Activated B cell treated with CpG ODN at 0.5 μM for 24 hours (primary cell): ENCODE measurements at places on chromosomes 7 and 10.
A peak's percentile ranks its signal among the peaks of the same experiment; 100 is the strongest.

GRCh38 chr10:72316748-72317435, 37.8 kb downstream of the DNAJB12 start:
- no peak for DNase-seq

- DNase-seq = no peak
Measured at GRCh38 chr7:94400643-94401427, 6.1 kb downstream of the COL1A2 start.

DNA sequence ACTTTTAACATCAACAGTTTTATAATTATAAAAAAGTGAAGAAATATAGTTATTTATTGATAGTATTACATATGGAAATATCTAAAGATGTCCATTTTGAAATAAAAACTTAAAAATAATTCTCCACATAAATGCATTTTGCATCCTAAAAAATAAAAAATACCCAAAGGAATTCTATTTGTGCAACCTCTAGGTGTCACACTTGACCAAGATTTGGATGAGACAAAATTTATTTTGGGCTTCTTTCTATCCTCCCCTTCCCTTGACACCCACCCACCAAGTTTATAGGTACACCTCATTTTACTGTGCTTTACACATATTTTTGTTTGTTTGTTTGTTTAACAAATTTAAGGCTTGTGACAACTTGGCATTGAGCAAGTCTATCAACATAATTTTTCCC, 3.3 kb upstream of the THSD7A start:
- no peak for DNase-seq

GRCh38 chr10:49743464-49744075, 18.6 kb downstream of the OGDHL start:
- DNase-seq = no peak

GRCh38 chr7:69638674-69639073, 40.4 kb downstream of the AUTS2 start:
- DNase-seq = no peak

DNA sequence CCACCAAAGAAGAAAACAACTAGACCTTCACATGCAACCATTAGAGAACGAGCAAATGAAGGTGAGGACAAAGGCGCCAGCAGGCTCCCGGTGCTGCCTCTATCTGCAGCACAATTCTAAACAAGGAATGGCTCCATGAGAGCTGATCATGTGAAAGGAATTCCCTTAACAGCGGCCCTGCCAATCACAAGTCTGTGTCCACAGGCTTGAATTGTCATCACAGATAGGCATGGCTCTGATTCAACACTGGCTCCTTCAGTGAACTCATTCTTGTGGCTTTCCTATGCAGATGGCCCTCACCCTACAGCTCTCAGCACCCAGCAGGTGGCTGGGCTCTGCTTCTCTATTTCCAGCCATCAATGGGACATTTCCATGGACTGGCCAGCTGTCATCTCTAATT, 36.2 kb downstream of the LAMB1 start:
- DNase-seq = no peak

GRCh38 chr10:132107949-132108877, 42.5 kb downstream of the JAKMIP3 start:
- no peak for DNase-seq

DNA sequence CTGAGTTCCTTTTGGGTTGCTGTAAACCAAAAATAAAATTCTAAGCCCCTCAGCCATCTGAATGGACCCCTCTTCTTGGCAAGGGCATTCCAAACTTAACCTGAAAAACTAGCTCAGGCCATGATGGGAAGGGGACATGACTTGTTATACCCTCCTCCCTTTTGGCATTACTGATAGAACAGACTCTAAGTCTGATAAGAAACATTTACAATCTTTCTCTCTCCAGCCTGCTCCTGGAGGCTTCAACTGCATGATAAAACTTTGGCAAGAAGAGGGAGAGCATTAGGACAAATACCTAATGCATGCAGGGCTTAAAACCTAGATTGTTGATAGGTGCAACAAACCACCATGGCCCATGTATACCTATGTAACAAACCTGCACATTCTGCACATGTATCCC, 40.9 kb upstream of the ATOH7 start:
- DNase-seq = no peak

DNA sequence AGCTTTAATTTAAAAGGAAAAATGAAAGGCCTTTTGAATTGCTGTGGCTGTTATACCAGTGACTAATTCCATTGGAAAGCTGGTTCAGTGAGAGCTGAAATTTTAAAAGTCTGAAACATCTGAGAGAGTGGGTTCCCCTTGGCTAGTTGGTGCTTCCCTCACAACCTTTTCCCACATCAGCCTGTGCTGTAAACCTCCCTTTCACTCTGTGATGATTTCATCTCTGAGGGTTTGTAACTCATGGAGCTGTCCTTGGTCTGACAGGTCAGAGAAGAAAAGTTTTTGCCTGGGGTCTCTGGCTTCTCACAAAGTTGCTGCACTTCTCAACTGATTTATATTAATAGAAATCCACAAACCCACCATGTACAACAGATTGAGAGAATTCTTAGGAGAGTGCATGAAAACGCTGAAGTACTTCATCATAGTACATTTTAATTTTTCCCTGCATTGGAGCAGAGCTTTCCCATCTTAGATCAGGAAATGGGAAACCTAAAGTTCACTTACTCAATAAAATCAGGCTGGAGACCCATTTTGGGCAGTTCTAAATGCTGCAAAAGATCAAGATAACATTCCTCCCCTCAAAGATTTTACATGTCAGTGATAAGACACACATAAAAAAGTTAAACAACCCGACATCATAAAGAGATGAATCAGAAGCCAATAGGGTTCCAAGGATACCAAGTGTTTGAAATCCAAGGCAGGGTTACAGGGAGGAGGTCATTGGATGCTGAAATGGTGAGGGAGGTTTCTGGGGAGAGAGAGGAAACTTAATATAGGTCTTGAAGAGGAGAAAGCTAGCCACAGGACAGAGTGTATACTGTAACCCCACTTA, 157.0 kb upstream of the MKLN1 start:
- no peak for DNase-seq

DNA sequence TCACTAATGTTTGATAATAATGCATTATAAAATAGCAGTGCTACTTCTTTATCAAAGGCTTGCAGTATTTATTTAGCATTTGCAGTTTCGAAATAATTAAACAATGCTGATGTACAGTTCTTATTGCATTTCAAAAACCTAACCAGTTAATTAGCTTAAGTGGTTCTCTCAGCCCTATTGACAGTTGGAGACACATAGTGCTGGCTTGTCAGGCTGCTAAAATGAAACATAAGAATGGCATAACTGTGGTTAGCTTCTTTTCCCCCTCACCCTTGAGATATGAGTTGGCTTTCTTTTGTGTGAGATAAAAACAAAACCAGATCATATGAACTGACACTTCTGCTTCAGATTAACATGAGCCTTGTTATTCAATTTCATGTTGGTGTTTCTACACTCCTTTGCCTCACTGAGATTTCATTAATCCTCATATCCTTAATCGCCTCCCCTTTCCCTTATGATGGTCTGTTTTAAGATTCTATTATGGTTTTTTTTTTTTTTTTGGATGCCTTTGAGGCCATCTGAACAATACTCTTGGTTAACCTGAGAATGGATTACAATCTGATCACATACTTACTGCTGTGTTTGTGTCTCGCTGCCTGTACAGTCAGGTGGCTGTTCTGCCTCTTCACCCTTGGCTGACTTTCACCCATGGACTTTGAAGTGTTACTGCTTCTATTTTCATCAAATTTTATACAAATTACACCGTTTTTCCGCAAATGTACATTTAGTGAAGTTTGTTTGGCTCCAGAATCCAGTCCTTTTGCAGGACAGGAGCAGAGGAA, 108.0 kb downstream of the SDK1 start:
- no peak for DNase-seq

DNA sequence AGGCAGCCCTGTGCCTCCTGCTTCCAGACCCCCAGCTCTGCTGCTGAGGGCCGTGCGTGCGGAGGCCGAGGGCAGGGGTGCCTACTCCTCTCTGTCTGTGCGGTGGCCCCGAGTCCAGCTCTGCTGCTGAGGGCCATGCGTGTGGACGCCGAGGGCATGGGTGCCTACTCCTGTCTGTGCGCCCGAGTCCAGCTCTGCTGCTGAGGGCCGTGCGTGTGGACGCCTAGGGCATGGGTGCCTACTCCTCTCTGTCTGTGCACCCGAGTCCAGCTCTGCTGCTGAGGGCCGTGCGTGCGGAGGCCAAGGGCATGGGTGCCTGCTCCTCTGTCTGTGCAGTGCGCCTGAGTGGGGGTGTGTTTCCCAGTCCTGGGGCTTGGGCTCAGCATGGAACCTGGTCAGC, 142.7 kb downstream of the ZMYND11 start:
- no peak for DNase-seq

- DNase-seq = no peak
Measured at GRCh38 chr10:100750291-100751210, 5.2 kb downstream of the PAX2 start.

GRCh38 chr10:1043532-1043995, 5.4 kb downstream of the IDI1 start:
- DNase-seq = peak; percentile 25

DNA sequence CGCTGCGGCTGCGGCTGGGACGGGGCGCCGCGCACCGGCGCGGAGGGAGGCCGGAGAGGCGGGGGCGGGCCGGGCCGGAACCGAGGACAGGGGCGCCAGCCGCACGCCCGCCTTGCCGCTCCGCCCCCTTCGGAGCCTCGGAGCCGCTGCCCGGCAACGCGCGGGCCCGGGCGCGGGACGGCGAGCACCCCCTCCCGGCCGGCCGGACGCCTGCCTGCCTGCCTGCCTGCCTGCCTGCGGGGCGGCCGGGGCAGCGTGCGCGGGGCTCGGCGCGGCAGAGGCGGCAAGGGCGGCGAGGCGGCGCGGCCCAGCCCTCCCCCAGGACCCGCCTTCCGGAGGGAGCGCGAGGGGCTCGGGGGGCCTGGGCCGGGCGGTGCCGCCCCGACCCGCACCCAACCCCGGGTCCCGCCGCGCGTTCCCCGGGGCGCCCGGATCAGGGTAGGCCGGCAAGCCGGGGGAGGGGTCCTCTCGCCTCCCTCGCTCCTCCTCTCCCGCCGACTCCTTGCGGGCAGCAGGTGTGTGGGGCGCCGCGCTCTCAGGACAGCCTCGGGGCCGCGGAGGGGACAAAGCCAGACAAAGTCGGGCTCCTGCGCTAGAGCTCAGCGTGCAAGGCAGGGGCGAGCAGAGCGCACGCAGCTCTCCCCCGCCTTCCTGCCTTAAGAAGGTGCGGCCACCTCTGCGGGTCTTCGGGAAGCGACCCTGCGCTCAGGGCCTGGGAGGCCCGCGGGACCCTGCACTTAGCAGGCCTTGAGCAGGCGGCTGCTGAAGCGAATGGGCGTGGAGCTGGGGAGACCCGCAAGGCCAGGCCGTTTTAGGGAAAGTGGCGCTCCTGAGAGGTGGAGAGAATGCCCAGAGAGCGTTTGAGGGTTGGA, at the start of gene KIAA1549:
Gene KIAA1549, minus strand, starts transcription at position 58 of the 872 bp plus-strand sequence. CDS start 120 bp downstream, outside the sequence.
- DNase-seq = peak; percentile 61

DNA sequence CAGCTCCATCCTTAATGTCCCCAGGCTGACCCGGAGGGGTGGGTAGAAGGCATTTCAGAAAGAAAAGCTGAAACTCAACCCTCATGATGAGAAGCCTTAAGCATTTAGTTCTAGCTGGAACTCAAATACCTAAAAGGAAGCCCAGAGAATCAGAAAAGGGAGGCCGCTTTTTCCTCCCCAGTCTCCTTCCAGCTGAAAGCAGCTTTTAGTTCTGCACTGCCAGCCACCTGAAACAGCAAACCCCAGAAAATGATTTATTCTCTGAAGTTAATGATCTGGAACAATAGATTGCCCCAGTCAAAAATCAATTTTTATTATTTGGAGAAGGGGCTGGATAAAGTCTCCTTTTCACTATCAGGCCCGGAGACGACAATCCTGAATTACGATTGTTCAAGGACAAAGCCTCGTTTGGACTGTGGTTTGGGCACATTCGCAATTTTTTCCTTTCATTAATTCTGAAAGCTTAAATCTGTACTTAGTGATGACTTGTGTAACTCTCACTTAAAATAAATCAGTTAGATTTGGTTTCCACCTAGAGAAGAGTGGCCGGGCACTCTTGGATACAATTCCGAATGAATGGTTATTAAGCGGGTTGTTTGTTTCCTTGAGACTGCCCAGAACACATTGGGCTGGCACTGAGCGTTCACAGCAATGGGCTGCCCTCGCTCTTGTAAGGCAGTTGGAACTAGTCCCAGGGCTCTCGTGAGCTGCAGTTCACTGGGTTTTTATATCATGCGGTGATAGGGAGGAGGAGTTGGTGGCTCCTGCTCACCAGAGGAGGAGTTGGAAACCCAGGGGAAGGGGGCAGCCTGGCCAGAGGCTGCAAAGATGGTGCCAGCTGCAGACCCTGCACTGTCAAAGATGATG, 262.2 kb downstream of the CCSER2 start:
- no peak for DNase-seq

- no peak for DNase-seq
Measured at GRCh38 chr10:117450940-117451339, 75.7 kb upstream of the PDZD8 start.

- no peak for DNase-seq
Measured at GRCh38 chr7:14888962-14889361, 13.6 kb downstream of the DGKB start.

DNA sequence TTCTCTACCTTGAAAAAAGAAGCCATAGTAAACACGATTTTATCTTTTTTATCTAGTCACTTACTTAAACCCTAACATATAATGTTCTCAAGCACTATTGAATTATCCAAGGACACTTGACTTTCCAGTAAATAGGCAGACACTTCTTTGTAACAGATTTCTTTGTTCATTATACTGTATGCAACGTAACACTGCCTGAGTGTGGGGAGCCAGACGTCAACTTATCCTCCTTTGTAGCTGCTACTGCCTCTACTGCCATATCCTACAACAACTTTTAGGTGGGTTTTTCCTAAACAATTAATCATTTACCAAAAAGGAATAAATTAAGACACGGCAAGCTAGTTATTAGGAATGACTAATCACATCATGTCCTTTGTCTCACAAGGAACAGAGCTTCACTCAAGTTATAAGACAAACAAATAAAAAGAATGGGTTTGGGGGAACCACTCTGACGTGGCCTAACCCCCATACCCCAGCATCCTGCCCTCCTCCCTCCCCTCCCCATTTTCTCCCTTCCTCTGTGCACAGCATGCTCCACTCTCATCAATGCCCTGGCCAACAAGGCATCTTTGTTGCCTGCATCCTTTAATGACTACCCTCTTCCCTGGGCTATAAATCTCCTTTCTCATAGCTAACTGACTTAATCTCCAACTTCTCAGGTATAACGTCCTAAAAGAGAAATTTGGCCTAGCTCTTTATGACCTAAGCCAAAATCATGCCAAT, 43.3 kb downstream of the DOCK4 start:
- no peak for DNase-seq

GRCh38 chr7:81710751-81711150, 59.1 kb downstream of the HGF start:
- no peak for DNase-seq
